Hematopoietic multipotent progenitor cell treated with erythropoietin and hydrocortisone succinate and interleukin-3 and kit ligand, for 15 days (in vitro differentiated cells): ENCODE measurements at places on chromosomes 4 and X.

GRCh38 chr4:168885400-168885799 is 124.7 kb downstream of the CBR4 start:
- no peak for DNase-seq

DNA sequence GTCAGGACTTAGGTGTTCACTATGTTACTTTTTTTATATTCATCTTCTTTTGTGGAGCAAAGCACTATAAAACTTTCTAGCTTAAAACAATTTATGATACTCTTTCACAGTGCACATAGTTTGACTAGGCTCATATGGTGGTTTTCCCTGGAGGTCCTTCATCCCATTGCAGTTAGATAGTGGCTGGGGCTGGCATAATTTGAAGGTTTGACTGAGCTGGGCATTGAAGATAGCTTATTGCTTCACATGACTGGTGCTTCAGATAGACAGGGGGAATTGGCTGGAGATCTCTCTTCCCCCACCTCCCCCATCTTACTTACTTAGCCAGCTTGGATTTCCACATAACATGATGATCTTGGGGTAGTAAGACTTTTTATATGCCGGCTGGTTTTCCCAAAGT is 7.0 kb upstream of the GABRA4 start:
- no peak for DNase-seq

DNA sequence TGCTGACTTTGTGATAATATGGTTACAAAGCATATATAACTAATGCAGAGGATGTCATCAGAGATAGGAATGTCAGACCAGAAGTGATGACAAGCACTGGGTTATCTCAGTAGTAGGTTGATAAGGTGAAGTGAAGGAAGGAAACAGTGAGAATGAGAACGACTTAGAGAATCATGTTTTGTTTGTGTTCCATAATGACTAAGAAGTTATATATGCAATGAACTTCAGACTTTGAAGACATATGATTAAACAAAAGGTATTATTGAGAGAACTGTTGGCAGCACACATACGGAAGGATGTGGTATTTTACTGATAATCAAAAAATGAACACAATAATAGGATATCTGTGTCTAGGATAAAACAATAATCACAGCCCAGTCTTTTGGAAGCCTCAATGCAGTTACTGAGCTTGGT is 18.3 kb upstream of the HHIP start:
- no peak for DNase-seq

- no peak for DNase-seq
Observed at GRCh38 chr4:79958466-79959264, 114.4 kb downstream of the ANTXR2 start.

- no peak for DNase-seq
Observed at GRCh38 chr4:83009529-83009928, 1.1 kb downstream of the LIN54 start.

GRCh38 chr4:145525291-145525740 is 43.7 kb downstream of the SMAD1 start:
- DNase-seq: no peak

GRCh38 chr4:119048446-119048845 is 87.2 kb upstream of the MYOZ2 start:
- no peak for DNase-seq

DNA sequence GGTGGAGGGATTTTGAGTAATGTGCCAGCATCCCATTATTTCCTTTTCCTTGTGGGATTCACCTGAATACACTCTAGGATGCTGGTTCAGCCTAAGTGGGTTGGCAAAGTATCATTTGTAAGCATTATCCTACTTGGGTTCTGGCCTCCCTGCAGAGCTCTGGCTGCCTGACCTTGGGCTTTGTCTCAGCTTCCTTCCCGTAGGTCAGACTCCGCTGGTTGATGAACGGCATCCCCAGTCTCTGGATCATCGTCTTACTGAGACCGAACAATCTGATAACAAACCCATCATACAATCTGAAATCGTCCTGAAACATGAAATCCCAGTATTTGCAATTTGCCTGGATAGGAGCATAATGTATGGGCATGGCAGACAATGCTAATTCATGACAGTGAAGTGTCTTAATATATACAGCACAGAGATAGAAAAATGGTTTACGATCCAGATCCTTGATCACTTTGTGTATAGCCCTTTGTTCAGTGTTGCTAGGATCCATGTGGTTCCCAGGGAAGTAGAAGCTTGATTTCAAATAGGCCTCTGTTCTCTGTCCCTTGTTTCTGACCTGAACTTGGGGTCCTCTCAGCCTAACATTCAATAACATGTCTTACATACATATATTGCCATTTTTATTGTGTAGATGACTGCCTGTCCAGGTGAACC is 5.5 kb downstream of the MID2 start:
- DNase-seq: no peak

DNA sequence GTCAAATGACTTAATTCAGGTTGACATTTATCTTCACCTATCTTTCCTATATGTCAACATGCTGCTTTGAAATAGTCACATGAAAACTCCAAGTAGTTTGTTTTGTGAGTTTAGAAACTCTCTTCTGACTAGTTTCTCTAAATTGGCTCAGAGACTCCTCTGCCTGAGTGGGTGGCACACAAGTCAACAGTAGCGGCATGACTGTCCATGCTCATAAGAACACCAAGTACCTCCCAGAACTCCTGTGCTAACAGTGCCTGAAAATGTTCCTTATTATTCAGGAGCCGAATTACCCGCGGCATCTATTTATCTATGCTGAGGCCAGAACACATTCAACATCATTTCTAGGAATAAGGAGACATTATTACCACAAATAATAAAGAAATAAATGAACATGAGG is 116.3 kb downstream of the SORBS2 start:
- no peak for DNase-seq

- DNase-seq: no peak
Observed at GRCh38 chr4:96703265-96703664, 863.4 kb downstream of the PDHA2 start.

DNA sequence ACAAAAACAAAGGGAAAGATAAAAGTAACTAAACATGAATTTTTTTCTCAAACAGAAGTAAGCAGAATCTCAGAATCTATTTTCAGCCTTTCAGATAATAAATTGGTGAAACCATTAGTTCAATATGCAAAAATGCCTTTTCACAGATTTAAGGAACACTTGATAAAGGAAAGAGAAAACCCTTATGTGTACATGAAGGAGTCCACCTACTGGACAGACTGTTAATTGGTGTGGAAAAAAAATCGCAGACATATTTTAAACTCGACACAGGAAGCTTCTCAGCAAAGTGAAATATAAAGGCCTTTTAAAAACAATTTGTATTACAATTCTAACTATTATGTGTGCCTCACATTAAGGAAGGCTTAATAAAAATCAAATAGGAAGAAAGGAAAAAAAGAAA is 22.3 kb downstream of the COX7B2 start:
- no peak for DNase-seq

- no peak for DNase-seq
Observed at GRCh38 chr4:74537459-74537858, 92.5 kb downstream of the AREG start.

DNA sequence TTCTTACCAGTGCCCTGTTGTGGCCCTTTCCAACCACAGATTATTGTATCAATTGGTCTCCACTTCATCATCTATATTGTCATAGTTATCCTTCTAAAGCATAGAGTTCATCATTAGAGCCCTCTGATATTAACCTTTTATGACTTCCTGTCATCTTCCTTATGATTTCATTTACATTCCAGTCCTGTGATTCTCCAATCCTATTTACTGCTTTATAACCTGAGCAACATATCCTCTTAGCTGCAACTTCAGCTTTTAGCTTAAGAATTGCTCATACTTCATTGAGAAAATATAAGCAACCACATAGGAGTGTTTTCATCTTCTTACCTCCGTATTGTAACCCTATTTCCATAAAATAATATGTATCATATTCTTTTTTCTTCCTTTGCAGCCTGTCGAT is 252.6 kb upstream of the CENPE start:
- DNase-seq: no peak

GRCh38 chr4:1195109-1195671 is 22.8 kb upstream of the SPON2 start:
- no peak for DNase-seq

DNA sequence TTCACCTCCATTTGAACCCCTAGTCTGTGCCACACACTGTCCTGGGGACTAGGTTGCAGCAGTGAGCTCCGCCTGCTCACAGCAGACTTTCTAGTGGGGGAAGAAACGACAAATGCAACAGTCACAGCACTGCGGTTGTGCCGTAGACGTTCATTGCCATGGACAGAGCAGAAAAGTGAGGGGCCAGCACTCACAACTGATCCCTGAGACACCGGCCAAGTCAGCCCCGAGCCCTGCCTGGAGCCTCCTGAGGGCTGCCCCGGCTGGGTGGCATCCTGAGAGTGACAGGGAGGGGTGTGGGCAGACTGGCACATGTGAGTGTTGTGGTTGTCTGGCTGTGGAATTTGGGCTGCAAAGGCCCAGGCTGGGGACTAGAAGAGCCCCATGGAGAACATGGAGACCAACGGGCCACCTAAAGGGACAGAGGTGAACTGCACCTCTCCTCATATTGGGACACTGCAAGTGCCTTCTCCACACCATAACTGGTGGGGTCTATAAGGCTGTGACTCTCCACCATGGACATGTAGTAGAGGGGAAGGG is 4.6 kb downstream of the DUSP9 start:
- no peak for DNase-seq

DNA sequence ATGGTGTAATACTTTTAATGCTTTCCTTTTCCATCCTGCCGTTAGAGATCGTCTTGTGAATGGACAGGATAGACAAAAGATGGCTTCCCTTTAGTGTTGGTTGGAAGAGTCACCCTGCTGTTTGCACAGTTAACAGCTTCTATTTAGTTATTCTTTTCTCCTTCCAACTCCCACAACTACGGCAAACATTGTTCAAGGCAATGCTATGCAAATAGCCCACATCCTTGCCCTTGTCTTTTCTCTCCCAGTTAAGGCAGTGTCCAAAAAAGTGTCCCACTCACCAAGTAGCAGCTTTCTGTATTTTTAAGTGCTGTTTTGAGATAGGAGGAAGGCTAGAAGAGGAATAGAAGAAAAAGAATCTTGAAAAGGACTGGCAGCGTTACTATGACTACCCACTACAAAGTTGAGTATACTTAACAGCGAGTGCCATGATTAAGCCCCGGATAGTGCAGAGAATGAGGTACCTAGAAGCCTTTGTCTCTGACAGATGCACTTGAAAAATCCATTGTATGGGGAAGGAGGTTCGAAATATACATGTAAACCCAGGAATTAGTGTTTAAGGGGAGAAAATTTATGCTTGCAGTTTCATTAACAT is 12.1 kb upstream of the RUFY3 start:
- no peak for DNase-seq

DNA sequence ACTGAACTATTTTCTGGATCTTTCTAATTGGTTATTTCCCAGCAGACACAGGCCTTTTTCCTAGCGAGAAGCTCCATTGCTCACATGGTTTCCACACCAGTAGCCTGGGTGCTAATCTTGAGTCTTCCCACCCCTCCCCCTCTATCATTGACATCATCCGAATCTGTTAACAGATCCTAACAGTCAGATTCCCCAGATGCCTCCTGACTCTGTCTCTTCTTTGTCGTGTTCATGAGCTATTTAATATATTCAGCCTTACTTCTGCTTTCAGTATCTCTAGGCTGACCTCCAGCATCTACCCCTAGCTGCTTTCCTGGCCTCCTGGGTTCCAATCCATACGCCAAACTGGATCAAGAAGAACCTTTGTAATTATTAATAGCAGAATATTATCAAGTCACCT is 85.0 kb downstream of the CLNK start:
- DNase-seq: no peak

DNA sequence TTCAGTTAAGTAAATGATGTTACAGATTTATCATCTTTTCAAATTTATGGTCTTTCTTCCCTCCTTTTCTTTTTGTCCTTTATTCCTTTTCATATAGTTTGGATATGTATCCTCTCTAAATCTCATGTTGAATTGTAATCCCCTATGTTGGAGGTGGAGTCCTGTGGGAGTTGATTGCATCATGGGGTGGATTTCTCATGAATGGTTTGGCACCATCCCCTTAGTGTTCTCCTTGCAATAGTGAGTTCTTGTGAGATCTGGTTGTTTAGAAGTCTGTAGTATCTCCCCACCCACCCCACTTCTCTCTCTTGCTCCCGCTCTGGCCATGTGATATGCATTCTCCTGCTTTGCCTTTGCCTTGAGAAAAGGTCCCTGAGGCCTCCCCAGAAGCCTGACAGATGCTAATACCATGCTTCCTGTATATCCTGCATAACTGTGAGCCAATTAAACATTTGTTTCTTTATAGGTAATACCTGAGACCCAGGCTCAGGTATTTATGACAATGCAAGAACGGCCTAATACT is 236.7 kb downstream of the PRDM5 start:
- DNase-seq: no peak

- DNase-seq: no peak
Observed at GRCh38 chr4:831483-831805, 5.5 kb upstream of the CPLX1 start.

- DNase-seq: no peak
Observed at GRCh38 chr4:67465032-67465762, 80.1 kb downstream of the CENPC start.
